ENCODE measurements at places on chromosomes 12 and 14. TPM values are rescaled to one million over a fixed set of nuclear protein-coding genes. Genes with fewer than 3 reads are reported as not detected.

SLCO1B1 gene
- 0.05 TPM for polyA plus RNA-seq

OASL gene
- polyA plus RNA-seq = 1.0 TPM

ANKS1B gene
- 4.9 TPM for polyA plus RNA-seq

C1R gene
- 1,192 TPM for polyA plus RNA-seq

FLRT2 gene
- polyA plus RNA-seq = 15.7 TPM

PSMB11 gene
- polyA plus RNA-seq = not detected

GLIPR1L2 gene
- polyA plus RNA-seq = 3.2 TPM

TAS2R20 gene
- polyA plus RNA-seq = 0.22 TPM

TAS2R42 gene
- polyA plus RNA-seq = not detected

IL22 gene
- polyA plus RNA-seq = not detected

SLC4A8 gene
- 1.6 TPM for polyA plus RNA-seq

NT5DC3 gene
- polyA plus RNA-seq = 21.4 TPM

APOLD1 gene
- 41.8 TPM for polyA plus RNA-seq

GPR65 gene
- 1.1 TPM for polyA plus RNA-seq

DPF3 gene
- polyA plus RNA-seq = 0.71 TPM

SLC25A47 gene
- polyA plus RNA-seq = 0.08 TPM

PELI2 gene
- polyA plus RNA-seq = 10.6 TPM

Data from urinary bladder (tissue), 4 donors.